ENCODE measurements at places on chromosomes 1 and 21.

DNA sequence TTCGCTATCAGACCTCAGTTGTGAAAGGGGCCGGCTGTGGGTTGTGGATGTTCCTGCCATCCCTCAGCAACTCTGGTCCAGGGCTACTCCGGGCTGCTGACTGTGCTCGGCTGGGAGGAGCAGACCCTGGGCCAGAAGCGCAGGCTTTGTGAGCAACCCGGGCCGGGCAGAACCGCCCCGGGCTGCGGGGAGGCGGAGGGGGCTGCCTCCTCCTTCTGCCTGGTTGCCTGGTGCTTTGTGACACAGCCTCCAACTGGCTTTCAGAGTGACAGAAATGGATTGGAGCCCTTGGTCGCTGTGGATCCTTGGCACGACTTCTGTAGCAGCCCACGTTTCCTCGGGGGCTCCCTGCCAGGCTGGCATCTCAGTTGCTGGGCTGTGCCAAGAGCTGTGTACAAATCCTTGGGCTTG, 10.0 kb downstream of the DRAXIN start:
- no peak for DNase-seq

DNA sequence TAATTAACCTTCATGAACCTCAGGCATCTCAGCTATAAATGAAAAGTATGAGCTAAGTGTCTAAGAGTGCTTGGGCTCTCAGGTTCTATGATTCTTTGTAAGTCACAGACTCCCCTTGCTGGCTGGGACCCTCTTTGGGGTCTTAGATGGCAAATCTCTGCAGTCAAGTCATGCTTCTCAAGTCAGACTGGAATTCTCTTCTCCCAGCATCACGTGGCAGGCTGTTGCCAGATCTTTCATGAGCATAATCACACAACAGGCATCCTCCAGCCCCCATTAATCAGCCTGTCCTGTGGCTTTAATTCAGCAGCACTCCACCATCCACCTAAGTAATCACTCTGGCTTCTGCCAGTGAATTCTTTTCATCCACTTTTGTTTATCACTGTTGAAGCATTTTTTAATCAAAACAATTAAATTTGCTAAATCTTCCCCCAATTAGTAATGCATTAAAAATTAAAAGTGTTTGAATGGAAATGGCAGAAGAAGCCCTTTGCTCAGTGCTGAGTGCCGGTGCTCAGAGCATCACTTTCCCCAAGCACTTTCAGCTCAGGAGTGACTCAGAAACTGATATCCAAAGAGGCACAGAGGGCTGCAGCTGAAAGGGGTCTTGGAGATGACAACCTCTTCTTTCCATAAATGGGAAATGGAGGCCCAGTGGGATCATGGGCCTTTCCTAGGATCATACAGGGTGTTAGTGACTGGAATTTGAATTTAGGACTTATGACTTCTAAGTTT, 50.2 kb downstream of the C8A start:
- no peak for DNase-seq

GRCh38 chr21:39479814-39480182, 28.0 kb downstream of the SH3BGR start:
- no peak for DNase-seq

DNA sequence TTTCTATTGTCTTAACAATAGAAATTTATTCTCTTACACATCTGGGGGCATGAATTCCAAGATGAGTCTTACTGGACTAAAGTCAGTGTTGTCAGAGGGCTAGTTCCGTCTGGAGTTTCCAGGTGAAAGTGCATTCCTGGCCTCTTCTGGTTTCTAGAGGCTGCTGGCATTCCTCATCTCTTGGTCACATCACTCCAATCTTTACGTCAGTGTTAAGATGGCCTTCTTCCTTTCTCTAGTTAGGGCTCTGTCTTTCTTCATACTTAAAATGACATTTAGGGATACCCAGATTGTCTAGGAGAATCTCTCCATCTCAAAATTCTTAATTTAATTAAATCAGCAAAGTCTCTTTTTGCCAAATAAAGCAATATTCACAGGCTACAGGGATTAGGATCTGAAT, 13.3 kb upstream of the PDC start:
- DNase-seq: no peak

GRCh38 chr1:35619237-35620121, 21.8 kb downstream of the PSMB2 start:
- no peak for DNase-seq

DNA sequence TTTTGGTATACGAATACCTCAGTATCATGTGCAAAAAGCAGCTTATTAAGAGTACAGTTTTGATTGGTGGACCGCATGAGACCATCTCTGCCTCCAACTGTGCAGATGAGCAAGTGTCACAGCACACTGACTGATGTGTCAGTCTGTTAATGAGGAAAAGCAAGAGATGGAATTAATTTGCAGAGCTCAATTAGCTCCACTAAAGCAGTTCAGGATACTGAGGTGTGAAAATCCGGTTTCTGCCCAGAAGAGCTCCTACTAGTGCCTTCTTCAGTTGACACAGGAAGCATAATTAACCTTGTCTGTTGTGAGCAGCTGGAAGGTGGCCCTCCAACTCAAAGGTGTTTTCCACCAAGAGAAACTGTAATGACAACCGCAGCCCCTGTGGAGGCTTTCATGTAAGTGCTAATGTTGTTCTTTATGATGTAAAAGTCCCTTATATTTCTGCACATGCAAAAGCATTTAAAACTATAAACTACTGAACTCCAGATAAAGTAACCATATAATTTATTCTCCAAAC, 44.3 kb downstream of the PCNX2 start:
- no peak for DNase-seq

DNA sequence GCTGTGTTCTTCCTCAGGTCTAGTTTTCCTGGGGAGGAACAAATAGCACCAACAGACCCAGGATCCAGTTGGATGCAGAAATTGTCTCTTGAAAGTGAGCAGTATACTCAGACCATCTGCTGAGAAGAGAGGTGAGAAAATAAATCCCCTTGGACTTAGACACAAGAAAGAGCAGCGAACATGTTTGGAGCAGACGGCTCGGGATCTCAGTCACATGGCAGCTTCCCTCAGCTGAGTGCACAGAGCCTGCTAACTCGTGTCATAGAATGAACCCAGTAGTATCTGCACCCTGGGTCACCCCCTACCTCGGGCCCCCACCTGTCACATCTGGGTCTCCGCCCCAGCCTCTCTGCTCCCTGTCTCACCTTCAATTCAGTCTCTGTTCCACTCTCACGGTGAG, 115.6 kb downstream of the CCDC185 start:
- no peak for DNase-seq

- no peak for DNase-seq
These were observed 59.0 kb upstream of the RUNX3 start for GRCh38 chr1:24989082-24989481.

GRCh38 chr1:53371851-53372250, 44.0 kb upstream of the LRP8 start:
- no peak for DNase-seq

- DNase-seq: no peak
These were observed 1.5 kb upstream of the C2CD4D start for GRCh38 chr1:151841141-151841540.

GRCh38 chr1:175536369-175536768, 207.0 kb downstream of the TNR start:
- no peak for DNase-seq

DNA sequence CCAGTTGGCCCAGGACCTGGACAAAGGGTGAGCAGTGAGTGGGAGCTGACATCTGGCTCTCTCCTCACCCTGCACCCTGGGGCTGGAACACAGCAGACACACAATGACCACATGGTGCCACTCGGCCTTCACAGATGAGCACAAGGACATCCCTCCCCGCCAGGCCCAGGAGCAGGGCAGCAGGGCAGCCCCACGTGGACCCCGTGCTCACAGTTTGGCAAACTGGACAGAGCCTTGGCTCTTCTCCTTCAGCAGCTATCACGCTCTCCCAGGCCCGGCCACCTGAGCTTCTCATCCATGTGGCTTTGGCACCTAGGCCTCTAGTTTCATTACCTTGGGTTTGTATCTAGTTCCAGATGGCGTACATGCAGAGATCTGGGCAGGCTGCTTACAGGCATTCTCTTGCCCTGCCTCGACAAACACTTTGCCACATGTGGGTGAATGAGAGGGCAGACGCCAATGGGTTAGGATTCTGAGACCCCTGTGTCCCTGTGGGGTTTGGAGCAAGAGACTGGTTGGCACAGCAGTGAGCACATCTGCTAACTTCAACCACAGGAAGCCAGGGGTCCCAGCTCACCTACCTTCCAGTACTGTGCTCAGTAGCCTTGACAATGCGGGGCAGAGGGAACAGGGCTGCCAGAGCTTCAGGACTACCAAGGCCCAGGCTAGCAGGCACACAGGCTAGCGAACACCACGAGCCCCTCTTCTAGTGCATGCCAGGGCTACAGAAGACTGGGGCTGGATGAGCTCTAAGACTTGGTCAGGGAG, 3.4 kb upstream of the PTPRF start:
- no peak for DNase-seq

DNA sequence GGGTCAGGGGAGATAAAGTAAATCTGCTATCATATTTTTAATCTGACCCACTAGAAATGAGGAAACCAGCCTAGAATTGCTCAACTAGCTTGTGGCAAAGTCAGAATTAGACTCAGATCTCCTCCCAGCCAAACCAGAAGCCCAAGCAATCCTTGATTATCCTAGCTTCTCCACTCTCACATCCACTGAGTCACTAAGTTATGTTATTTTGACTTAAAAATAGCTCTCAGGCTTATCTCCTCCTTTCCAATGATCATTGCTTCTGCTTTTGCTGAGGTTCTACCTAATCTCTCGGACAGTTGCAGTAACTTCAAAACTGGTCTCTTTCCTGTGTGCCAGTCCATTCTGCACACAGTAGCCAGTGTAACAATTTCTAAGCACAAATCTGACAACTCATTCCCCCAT, 22.9 kb downstream of the OVAAL start:
- DNase-seq: no peak

GRCh38 chr1:230091473-230092231, 24.6 kb downstream of the GALNT2 start:
- DNase-seq: no peak

GRCh38 chr1:155309423-155310021, 856 bp downstream of the FDPS start:
- DNase-seq: no peak

DNA sequence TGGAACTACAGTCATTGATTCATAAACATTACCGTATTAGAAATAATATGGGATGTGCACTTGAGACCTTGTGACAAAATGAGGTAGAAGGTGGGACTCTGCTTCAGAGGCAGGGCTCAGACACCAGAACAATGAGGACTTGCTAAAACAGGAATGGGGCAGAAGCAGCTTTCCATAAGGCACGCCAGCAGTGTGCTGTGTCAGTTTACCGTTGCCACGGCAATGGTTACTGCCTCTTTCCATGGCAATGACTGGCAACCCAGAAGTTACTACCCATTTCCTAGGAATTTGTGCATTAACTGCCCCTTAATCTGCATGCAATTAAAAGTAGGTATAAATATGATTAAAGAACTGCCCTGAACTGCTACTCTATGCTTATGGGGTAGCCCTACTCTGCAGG, 169.0 kb downstream of the CHRM3 start:
- no peak for DNase-seq

DNA sequence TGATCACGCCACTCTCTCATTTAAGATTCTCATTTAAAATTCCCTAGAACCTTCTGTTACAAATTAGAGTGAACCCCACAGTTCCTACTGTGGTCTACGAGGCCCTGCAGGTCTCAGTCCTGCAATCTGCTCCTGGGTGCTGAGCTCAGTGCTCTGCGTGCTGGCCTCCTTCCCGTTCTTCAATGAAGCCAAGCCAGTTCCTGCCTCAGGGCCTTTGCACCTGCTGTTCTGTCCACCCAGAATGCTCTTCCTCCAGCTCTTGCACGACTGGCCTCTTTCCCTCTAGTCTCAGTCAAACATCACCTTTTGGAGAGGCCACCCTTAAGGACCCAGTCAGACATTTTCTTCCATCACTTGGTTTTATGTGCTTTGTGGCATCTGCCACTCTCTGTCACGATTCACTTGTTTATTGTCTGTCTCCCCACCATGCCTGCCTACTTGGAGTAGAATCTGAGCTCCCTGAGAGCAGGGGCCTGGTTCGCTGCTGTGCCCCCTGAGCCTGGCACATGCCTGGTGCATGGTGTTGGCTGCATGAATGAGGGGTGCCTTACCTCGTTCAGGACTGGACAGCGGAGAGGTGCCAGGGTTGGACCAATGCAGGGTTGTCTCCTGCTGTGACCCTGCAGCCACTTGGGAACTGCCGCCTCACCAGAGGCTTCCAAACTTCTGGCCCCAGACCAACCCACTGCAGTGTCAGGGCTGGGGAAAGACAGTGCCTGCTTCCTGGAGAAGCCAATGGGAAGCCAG, 9.7 kb upstream of the H6PD start:
- DNase-seq: no peak

- no peak for DNase-seq
These were observed 1.3 kb downstream of the FYB2 start for GRCh38 chr1:56817716-56818463.

GRCh38 chr1:116497656-116498055, 73.2 kb downstream of the CD58 start:
- no peak for DNase-seq

DNA sequence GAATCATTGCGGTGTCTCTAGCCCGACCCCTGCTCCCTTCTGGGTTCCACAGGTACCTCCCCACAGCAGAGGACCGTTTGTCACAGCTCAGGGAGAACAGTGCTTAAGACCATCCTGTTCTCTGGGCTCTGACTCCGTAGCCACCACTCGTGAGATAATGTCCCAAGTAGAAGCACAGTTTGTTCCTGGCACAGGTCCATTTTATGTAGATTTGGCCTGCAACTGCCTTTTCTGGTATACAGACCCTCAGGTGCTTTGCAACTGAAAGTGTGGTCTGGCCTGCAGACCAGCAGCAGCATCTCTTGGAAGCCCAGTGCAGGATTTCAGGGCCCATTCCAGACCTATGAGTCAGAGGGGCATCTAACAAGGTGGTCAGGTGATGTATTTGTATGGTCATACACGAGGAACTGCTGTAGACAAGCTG, 28.4 kb upstream of the TMEM125 start:
- DNase-seq: no peak

- DNase-seq: no peak
These were observed 87.7 kb upstream of the ATP1B1 start for GRCh38 chr1:169018751-169019150.

- DNase-seq: no peak
These were observed 66.0 kb downstream of the MATN1 start for GRCh38 chr1:30657131-30658013.

- no peak for DNase-seq
These were observed 122.6 kb downstream of the FCRL5 start for GRCh38 chr1:157429601-157430240.

DNA sequence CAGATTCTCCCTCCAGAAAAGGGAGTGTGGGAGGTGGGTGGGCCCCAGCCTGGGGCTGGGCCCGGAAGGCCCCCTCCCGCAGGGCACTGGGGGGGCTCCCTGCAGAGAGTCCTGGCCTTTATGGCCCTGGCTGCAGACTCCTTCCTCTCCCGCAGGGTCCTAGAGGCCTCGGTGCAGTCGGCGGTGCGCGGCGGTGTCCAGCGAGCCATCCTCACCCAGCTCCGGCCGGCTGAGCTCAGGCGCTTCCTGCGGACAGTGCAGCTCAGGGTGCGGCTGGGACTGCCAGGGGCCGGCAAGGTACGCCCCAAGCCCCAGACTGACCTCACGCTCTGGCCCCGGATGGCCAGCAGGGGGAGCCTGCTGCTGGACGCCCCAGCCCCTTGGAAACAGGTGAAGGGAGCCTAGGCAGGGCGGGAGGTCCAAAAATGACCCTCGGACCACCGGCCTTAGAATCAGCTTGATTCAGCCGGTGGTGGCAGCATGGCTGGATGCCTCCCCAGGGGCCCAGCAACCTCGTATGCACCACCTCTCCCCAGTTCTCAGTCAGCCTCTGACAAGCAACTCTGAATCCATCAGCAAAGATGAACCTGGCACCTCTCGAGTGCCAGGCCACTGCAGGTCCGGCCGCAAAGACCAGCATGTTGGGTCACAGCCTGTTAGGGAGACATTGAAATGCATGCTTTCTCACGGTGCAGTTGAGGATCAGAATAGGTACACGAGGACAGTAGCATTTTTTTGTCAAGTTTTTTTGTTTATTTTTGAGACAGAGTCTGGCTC, 20.6 kb downstream of the MTHFR start:
- DNase-seq: peak; percentile 29
